ENCODE measurements at places on chromosomes 6 and 20.

GRCh38 chr20:2692036-2692885 is at the start of gene EBF4:
Gene EBF4 (plus strand): TSS chr20:2692780. CDS start chr20:2693646, 866 bp downstream.
- DNase-seq = peak; percentile 97

GRCh38 chr6:84635081-84635761 is 129.2 kb downstream of the TBX18 start:
- no peak for DNase-seq

DNA sequence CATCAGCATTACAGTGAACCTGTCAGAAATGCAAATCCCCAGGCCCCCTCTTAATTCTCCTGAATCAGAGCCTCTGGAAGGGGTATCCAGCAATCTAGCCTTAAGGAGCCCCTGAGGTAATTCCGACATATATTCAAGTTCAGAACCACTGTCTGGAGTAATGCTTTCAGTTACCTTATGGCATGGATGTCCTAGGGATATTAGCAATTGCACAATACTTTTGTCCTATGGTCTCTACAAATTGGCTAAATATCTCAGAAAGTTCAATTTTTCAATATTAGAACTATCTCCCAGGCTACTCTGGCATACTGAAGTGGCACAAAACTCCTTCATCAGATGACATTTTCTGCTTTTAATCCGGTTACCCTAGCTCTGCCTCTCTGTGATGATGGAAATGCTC is 6.4 kb downstream of the NSFL1C start:
- no peak for DNase-seq

DNA sequence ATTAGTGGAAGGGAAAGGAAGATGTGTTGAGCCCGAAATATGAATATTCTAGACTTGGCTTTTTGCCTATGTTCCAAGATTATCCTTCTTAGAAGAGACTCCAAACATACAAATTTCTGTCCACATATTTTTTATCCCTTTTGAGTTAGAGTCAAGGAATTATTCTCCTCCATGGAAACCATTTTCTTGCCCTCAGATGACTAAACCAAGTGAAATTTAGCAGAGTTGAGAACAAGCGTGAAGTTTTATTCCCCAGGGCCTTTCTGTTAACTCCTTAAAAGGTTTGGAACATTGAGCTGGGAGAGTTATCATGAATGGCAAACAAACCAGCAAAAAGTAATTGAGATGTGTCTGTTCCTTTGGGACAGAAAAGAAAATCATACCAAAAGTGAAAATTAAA is 286.1 kb upstream of the PLCB4 start:
- no peak for DNase-seq

DNA sequence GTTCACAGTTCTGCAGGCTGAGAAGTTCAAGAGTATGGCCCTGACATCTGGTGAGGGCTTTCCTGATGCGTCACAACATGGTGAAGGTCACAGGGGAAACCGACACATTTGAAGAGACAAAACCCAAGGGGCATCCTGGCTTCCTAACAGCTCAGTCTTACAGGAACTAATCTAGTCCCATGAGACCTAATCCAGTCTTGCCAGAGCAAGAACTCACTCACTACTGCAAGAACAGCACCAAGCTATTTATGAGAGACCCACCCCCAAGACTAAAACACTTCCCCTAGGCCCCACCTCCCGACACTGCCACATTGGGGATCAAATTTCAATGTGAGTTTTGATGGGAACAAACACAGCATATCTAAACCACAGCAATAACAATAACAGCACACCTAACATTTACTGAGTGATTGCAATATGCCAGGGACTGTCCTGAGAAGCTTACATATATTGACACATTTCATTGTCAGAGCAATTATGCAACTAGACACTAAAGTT is 46.6 kb downstream of the TPBG start:
- no peak for DNase-seq

DNA sequence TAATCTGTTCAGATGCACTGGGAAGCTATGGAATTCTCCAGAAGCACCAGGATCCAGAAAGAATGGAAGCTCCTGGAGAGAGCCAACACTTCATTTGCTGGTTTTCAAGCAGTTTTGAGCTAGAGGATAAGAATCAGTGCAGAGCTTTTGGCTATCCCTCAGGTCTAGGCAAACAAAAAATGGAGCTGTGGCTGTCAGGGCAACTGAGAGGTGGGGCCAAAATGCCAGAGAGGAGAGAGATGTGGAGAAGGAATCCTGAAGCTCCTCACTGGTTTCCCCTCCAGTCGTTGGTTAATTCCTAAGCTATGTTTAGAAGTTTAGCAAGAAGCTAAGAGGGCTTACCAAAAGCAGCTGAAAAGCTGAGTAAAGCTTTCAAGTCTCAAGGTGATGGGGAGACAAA is 294.2 kb upstream of the JARID2 start:
- DNase-seq = no peak

DNA sequence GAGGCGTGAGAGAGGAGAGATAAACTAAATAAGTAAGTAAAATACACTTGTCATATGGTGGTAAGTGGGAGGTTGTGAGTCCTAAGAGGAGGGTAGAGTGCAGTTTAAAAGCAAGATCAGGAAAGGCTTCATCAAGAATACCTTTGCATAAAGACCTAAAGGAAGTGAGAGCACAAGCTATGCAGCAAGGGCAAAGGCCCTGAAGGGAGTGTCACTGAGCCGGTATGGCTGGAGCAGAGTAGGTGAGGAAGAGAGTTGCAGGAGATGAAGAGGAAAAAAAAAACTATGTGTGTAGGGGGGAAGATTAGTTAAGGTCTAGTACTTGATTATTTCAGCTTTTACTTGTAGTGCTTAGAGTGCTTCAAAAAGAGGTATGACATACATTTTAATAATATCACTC is 11.0 kb downstream of the DNAAF9 start:
- no peak for DNase-seq

- DNase-seq = no peak
Observed at GRCh38 chr6:80210618-80211017, 104.1 kb downstream of the BCKDHB start.

- DNase-seq = no peak
Observed at GRCh38 chr6:4041480-4041879, 37.5 kb downstream of the FAM217A start.

- DNase-seq = no peak
Observed at GRCh38 chr6:11012976-11013720, 31.0 kb downstream of the ELOVL2 start.

GRCh38 chr6:34657307-34657978 is 39.1 kb downstream of the ILRUN start:
- DNase-seq = peak; percentile 20

DNA sequence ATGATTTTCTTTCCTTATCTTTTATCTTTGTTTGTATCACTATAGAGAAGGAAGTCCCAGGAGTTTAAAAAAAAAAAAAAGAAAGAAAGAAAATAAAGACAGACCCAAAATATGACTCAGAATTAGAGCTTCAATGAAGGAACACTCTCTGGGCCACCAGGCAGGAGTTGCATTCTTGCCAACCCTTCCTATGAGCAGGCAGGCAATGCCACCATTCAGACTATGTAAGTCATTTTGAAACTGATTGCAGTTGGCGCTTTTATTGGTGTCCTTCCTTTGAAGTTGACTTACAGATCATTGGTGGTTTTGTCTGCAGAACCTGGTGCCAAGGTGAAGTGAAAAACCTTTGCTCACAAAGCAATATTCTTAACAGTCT is 50.3 kb downstream of the MYB start:
- DNase-seq = no peak

DNA sequence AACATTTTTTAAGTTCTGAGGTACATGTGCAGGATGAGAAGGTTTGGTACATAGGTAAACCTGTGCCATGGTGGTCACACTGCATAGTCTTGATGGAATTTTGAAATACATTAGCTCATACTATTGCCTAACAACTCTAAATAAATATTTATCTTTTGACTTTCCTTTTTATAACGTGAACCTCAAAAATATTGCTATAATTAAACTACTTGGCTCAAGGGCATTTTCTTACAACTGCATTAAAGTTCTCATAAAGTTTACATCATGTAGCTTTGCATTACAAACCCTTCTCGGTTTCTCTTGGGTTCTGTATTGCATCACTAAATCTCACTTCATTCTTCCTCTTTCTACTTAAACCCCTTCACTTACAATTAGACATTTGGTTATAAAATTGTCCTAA is 636.0 kb upstream of the PTCHD4 start:
- no peak for DNase-seq

- no peak for DNase-seq
Observed at GRCh38 chr20:4666001-4666479, 55.7 kb upstream of the PRND start.

GRCh38 chr6:24273096-24273870 is 84.6 kb downstream of the DCDC2 start:
- no peak for DNase-seq

GRCh38 chr6:41690541-41691330 is 44.7 kb downstream of the TFEB start:
- DNase-seq = no peak

DNA sequence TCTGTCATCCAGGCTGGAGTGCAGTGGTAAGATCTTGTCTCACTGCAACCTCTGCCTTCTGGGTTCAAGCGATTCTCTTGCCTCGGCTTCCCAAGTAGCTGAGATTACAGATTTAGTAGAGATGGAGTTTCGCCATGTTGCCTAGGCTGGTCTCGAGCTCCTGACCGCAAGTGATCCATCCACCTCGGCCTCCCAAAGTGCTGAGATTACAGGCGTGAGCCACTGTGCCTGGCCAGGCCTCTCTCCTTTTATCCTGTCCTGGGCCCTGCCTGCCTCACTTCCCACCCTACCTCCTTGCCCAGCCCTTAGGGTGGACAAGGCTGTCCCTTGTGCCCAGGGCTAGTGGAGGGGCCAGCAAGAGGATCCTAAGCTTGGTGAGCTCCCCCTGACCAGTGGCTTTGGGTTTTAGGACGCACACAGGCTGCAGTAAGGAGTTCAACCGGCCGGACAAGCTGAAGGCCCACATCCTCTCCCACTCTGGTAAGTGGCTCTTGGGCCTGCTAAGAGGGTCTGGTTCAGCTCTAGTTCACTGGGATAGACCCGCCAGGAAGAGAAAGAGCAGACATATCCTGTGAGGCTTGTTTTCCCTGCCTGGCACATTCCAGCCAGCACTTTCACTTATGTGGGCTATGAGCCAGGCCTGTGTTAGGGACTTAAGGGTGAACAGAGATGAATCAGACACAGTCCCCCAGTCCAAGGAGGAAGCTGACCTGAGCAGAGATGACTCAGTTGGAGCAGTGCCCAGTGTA is 21.9 kb upstream of the CHMP4B start:
- DNase-seq = no peak

DNA sequence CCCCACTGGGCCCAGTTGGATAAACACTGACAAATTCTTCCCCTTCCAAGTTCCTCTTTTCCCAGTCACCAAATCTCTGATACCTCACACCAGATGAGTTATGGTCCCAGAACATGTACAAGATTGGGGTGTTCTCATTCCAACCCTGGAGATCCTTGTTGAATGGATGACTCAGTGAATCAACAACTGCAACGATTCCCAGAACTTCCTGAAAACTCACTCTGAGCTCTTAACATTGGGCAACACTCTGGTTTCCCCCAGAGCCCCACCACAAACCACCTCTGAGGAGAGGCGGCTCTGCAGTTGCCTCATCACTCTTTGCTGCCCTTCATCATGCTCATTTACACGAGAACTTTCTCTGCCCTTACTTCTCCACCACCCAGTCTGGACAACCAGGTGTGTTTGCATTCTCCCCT is 115.2 kb downstream of the MRPL14 start:
- DNase-seq = no peak

- no peak for DNase-seq
Observed at GRCh38 chr6:52102405-52102804, 15.0 kb upstream of the PKHD1 start.

DNA sequence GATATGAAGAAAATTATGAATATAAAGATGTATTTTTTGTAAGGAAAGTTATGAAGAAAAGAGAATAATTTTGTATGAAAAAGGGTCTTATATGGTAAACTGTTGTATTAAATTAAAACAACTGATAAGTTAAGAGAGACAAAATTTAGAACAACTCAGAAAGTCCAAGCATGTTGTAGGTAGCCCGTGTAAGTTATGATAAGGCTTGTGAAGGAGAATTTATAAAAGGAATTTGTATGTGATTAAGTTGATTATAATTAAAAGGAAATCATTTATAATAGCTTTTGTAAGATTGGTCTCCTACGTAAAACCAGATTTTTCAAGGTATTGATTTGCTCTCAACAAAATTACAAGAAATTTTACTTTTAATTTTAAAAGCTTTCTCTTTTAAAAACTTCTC is 1579.3 kb downstream of the HACE1 start:
- DNase-seq = no peak

DNA sequence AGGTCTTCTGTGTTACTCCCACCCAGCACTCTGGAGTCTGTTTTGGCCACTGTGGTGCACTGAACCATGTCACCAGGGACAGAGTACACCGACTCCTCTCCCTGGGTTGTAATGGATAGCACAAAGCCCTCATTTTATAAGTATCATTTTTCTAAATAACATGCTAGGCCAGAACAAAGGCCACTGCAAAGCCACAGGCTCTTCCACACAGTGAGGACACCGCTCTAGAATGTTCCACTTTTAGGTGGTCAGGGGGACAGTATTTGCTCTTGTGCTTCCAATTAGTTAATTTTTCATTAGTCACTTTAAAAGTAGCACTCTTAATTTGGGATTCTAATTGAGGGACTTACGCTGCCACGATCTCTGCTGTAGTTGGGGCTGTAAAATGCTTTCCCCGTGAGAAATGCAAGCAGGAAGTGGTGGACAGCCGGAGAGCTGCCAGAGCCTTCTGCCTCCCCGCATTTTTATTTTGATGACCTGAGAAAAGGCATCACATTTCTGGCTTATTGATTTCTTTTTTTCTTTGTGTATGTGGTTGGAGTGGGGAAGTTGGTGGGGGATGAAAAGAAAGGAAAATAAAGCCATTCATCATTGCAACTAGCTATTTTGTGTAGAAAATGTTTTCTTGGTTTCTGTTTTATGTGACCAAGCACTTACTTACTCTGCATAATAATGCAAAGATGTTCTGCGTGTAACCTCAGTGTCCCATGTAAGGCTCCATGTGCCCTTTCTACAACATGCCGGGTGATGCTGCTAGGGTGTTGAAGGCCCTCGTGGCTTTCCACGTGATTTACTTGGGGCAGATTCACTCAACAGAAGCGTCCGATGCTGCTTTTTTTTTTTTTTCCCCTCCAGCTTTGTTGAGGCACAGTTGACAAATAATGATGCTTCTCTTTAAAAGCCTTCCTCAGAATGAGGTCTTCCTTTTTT is 195.9 kb downstream of the SASH1 start:
- DNase-seq = no peak

DNA sequence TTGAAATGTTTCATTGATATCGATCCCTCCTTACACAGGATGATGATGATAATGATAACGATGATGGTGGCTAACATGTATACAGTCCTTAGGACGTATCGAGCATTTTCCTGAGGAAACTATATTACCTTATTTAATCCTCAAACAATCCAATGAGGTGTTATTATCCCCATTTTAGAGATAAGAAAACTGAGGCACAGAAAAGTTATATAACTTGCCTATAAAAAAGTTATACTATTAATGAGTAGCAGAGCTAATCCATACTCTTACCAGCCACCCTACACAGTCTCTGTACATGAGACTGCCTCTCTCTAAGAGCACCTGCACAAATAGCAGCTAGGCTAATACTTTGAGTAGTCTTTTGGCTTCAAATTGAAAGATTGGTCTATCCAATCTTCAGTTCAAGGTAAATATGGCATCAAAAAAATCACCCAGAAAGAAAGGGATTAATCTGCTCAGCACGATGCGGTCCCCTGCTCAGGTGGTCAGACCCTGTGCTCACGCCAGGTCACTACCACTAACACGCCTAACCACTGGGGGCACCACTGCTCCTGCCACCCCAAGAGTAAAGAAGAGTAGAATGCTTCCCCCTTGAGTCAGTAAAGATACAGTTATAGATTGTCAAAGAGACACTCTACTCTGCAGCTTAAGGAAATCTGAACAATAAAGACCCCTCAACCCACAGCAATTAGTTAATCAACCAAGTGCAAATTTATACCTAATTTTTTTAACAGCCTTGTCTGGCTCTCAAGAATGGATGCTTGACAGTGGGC is 15.0 kb downstream of the GABBR1 start:
- no peak for DNase-seq

All from frontal cortex (tissue), 4 donors.